Smooth muscle cell of bladder (primary cell): ENCODE measurements at places on chromosomes 7 and 10. TPM values are rescaled to one million over a fixed set of nuclear protein-coding genes. Genes with fewer than 3 reads are reported as not detected.

Gene KCNMA1
- total RNA-seq = 19.9 and 30.9 TPM in 2 replicates

Gene LIPJ
- under 0.01 TPM in 2 replicates for total RNA-seq

Gene GCK
- 1.0 and 1.4 TPM in 2 replicates for total RNA-seq

Gene SRRM3
- total RNA-seq = 1.1 and 2.0 TPM in 2 replicates

Gene MEST
- 125 and 240 TPM in 2 replicates for total RNA-seq

Gene SPDYE11
- total RNA-seq = not detected in 2 replicates

Gene TMEM213
- total RNA-seq = not detected in 2 replicates

Gene TACR2
- 0.09 TPM in 1 of 2 replicates, not detected in the other for total RNA-seq

Gene PALD1
- total RNA-seq = under 0.01 and 0.37 TPM in 2 replicates

Gene AMPH
- total RNA-seq = 3.4 and 4.0 TPM in 2 replicates

Gene LIPN
- not detected in 2 replicates for total RNA-seq

Gene MNX1
- not detected in 2 replicates for total RNA-seq

Gene OR2A5
- total RNA-seq = not detected in 2 replicates

Gene PNLIP
- total RNA-seq = not detected in 2 replicates

Gene SRGN
- 36.7 and 87.9 TPM in 2 replicates for total RNA-seq

Gene SLC29A4
- 3.8 and 5.7 TPM in 2 replicates for total RNA-seq

Gene POLR2J3
- total RNA-seq = 17.9 and 32.2 TPM in 2 replicates
